ENCODE measurements at places on chromosomes 2 and 18.

- no peak for DNase-seq
Observed at GRCh38 chr2:150374492-150374891, 113.0 kb downstream of the RND3 start.

DNA sequence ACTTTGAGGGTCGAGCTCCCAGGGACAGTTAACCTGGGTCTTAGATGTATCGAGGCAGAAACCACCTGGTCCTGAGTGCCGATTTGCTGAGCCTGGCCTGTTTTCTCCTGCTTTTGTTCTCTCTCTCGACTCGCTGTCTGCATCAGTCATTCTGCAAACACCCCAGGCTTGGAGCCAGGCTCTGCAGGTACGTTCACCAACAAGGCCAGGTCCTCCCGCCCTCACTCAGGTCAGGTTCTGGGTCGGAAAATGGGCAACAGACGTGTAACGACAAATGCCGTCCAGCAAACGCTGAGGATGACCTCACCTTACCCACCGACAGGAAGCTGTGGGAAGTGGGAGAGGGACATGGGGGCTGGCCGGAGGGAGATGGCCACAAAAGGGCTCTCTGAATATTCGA is 57.7 kb upstream of the PXDN start:
- DNase-seq = no peak

GRCh38 chr18:63539904-63540510 is 2.2 kb upstream of the SERPINB12 start:
- DNase-seq = peak; percentile 68

- DNase-seq = no peak
Observed at GRCh38 chr18:45317948-45318640, 297.2 kb upstream of the SLC14A2 start.

DNA sequence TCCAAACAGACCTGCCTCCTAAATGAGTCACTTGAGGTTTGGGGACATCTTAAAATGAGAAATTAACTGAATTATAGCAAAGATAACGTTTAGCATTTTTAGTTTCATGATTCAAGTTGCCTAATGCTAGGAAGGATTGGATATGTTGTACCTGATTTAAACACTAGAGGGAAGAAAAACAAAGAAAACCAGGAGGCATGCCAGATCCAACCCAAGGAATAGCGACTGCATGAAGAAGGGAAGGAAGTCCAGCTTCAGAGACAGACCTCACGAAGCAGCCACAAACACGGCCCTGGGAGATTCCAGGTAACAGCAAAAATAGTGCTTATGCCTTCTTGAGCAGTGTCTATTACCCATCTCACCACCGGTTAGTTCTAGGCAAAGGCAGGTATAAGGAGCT is 499.9 kb upstream of the SPHKAP start:
- peak; percentile 63 for DNase-seq

GRCh38 chr18:55488473-55488872 is 99.5 kb downstream of the TCF4 start:
- no peak for DNase-seq

- no peak for DNase-seq
Observed at GRCh38 chr2:41129988-41130387, 678.1 kb upstream of the SLC8A1 start.

GRCh38 chr18:73452866-73453265 is 585.1 kb upstream of the NETO1 start:
- no peak for DNase-seq

DNA sequence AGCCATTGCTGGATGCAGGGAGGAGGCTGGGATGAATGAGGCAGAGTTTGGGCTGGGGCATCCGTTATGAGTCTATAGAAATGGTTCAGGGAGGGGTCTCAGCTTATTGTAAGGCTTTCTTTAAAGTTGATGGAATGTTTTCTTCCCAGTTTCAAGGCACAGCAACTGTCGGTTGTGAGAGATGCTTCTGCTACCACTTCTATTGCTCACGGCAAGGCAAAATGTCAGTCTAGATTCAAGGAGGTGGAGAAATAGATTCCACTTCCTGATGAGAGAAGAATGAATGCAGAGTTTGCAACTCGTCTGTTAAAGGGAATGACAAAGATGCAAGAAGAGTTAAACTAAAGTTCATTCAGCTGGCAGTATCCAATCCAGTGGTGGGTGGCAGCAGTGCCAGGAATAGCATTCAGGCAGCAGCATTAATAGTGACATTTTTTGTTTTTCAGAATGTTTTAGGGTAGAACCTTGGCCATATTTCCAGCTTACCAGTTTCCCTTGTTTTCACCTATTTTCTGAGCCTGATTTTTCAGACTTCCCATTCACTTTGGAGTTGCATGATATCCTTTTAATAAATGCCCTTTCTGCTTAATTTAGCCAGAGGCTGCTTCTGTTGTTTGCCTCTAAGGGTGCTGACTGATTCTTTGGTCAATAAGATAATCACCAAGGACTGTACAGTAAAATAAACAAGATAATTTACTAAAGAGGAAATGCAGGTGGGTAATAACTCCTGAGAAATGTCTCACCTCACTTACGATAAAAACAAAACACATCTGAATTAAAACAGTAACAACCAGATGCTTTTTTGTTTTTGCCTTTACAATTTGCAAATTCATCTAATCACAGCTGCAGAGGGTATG is 138.4 kb downstream of the RPIA start:
- DNase-seq = no peak

- no peak for DNase-seq
Observed at GRCh38 chr2:231924889-231925275, 1.3 kb downstream of the NPPC start.

DNA sequence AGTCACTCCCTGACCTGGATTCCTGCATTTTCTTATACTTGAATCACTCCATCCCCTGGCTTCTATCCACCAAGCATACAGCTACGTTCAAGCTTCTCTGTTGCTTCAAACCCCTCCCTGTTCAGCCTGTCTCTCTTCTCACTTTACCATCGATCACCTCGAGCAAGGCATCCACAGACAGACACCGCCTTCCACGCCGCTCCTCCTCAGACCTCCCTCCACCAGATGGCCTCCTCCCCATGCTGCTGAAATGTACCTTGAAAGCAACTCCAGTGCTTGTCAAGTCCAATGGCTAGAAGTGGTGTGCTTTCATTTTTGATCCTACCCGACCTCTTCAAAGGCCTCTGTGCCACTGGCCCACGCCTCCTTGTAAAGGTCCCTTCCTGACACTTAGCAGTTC is 131.3 kb upstream of the ACAA2 start:
- DNase-seq = no peak

- peak; percentile 65 for DNase-seq
Observed at GRCh38 chr2:149743842-149744448, 156.4 kb upstream of the MMADHC start.

DNA sequence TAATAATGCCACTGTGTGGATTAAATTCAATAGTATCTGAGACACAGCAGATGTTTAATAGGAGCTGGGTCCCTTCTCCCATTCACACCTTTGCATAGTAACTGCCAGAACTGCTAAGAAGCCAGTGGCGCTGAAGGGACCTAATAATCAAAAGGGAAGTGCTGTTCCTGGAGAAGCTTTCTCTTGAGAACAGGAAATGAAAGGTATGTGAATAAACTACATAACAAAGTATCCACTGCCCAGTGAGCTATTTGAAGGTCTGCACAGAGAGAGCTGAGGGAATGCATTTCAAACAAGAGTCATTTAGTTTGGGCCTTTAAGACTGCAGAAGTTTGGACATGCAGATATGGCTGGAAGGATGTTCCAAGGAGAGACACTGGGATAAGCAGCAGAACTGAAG is 56.1 kb upstream of the KIDINS220 start:
- DNase-seq = no peak

DNA sequence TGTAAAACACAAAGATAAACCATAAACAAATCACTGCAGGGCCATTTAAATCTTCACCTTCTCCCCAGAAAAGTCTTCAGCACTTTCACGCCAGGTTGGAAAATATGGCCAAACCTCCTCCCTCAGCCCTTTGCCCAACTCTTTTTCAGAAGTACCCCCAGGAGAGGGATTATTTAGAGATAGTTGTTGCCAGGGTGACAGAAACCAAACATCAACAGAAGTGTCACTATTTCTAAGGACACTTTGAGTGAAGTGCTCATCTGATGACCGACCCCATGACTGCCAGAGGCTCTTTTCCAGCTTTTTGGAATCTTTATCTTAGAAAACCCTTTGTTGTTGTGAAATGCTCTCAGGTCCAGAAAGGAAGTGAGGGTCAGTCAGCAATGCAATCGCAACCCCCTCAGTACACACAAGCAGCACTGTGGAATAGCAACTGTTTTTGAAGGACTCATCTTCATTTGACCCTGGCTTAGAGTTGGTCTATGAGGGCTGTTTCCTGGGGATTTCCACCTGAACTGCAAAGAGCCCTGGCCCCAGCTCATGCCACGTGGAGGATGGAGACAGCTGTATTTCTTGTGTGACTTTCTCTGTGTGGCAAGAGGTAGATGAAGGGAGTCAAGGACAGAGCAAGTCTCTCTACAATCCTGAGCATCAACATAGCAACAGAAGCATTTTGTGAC is 114.0 kb upstream of the STON1 start:
- no peak for DNase-seq

- no peak for DNase-seq
Observed at GRCh38 chr2:233460726-233461441, 105.7 kb downstream of the USP40 start.

GRCh38 chr2:11811036-11811654 is 64.7 kb downstream of the LPIN1 start:
- no peak for DNase-seq

- DNase-seq = no peak
Observed at GRCh38 chr18:75691483-75691882, 264.0 kb upstream of the SMIM21 start.

DNA sequence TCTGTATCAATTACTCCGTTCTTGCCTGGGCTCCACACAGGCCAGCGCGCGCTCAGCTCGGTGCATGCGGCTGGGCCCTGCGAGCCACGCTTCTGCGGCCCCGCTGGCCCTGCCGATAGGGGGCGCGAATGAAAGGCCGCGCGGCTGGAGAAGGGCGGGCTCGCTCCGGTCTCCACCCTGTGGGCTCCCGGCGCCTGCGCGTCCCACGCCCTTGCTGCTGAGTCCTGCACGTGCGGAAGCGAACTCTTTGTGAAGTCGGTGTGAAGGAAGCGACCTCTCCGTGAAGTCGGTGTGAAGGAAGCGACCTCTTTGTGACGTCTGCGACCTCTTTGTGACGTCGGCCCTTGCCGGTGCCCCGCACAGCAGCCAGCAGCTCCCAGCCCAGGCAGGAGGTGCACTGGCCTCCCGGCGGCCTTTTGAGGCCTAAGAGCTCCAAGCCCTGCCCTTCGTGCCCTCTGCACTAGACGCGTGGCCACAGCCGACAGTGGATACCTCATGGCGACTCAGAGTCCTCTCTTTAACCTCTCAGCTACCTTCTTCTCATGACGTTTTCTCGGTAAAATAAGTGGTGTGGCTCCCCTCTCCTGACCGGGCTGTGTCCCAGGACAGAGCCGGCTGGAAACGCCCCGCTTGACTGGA is 391.9 kb upstream of the RAB6C start:
- no peak for DNase-seq

GRCh38 chr2:6072768-6073167 is 380.6 kb downstream of the SOX11 start:
- no peak for DNase-seq

- no peak for DNase-seq
Observed at GRCh38 chr2:60746318-60746717, 9.8 kb upstream of the PAPOLG start.

- peak; percentile 15 for DNase-seq
Observed at GRCh38 chr2:31980674-31981356, 30.0 kb downstream of the MEMO1 start.

GRCh38 chr2:134630504-134631159 is 88.2 kb downstream of the TMEM163 start:
- no peak for DNase-seq

DNA sequence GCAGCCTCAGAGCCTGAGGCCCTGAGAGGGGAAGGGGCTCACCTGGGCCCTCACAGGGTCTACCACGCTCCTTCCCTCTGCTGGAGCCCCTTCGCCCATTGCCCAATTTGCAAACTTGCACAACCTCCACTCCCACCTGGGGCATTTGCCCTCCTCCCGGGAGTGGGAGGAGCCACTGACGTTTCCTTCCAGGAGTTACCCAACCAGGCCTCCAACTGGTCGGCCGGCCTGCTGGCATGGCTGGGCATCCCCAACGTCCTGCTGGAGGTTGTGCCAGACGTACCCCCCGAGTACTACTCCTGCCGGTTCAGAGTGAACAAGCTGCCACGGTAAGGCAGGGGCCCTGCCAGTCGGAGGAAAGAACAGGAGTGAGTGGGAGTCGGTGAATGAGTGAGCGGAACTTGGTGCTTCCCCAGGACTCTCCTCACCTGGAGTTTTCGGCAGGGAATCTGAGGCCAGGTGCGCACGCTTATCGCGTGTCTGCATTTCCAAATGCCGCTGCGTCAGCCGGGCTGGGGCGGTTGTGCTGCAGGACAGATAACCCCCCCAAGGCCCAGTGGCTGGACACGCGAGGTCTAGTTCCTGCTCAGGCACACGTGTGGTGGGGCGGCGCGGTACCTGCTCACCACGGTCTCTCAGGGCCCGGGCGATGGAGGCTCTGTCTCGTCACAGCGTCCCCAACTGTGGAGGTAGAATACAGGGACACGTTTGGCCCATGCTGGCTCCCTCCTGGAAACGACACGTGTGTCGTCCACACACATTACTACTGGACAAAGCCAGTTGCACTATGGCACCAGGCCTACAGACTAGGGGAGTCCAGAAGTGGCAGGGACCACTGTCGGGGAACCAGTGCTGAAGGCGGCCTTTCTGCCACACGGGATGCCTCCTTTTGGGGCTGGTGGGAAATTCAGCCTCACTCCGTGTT is 11.7 kb downstream of the ANO7 start:
- DNase-seq = no peak

DNA sequence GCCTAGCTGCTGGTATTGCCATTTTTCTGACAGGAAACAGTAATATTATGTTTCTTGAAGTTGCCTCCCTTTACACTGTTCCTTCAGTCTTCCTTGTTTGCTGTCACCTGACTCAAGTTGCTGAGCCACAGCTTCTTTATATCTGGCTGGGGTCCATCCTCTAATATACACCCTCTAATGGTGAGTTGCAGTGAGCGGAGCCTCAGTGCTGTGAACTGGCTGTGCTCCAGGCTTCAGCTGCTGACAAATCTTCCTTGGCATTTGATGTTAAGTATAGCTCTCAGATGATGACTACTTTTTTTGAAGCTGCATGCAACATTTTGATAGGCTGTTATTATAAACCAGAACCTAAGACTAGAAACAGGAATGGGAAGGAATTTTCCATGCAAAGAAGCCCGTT is 366.7 kb downstream of the NUP35 start:
- no peak for DNase-seq

DNA sequence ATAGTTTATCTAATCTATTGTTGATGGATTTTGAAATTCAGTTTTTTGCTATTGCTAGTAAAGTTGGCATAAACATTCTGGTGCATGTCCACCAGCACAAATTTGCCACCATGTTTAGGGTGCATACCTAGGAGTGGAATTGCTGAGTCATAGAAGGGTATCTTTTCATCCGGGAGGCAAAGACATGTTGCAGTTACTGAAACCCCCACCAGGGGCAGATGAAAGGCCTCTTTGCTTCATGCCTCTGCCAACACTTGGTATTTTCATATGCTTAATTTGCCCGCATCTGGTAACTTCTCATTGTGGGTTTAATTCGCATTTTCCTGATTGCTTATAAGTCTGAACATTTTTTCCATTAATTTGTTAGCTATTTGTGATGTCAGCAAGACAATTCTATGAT is 8.2 kb downstream of the DCC start:
- no peak for DNase-seq

GRCh38 chr2:45137966-45138695 is 128.9 kb upstream of the SIX2 start:
- DNase-seq = no peak

All from GM03348 (cell line).